MG63 (cell line): ENCODE measurements at places on chromosomes 1 and 21. TPM values are rescaled to one million over a fixed set of nuclear protein-coding genes. Genes with fewer than 3 reads are reported as not detected.
A peak's percentile ranks its signal among the peaks of the same experiment; 100 is the strongest.

OR2T33 gene
- not detected in 2 replicates for total RNA-seq

ATP8B2 gene
- total RNA-seq, result 58.1 and 74.8 TPM in 2 replicates

FCRL1 gene
- not detected in 2 replicates for total RNA-seq

SHISA4 gene
- 13.6 and 28.8 TPM in 2 replicates for total RNA-seq

SLFNL1 gene
- total RNA-seq, result not detected in 2 replicates

DNA sequence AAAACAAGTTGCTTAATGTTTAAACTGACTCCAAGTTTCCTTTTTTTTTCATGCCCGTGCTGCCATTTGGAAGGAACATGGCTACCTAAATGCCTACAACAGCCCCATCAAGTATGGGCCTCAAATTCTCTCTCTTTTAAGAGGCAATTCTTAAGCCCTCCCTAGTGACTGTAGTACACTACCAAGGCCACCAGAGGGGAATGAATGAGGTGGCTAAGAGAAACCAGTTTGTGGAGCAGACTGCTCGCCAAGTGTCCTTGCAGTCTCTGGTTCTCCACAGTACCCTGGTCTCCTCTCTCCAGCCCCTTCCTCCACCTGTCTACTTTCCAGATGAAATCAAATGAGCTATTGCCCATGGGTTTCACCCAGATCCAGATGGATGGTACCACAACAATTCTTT is 1809.6 kb downstream of the BRINP3 start:
- DNase-seq, result peak; percentile 7

GRCh38 chr1:49199564-49199963 is 422.9 kb upstream of the BEND5 start:
- DNase-seq, result no peak

DNA sequence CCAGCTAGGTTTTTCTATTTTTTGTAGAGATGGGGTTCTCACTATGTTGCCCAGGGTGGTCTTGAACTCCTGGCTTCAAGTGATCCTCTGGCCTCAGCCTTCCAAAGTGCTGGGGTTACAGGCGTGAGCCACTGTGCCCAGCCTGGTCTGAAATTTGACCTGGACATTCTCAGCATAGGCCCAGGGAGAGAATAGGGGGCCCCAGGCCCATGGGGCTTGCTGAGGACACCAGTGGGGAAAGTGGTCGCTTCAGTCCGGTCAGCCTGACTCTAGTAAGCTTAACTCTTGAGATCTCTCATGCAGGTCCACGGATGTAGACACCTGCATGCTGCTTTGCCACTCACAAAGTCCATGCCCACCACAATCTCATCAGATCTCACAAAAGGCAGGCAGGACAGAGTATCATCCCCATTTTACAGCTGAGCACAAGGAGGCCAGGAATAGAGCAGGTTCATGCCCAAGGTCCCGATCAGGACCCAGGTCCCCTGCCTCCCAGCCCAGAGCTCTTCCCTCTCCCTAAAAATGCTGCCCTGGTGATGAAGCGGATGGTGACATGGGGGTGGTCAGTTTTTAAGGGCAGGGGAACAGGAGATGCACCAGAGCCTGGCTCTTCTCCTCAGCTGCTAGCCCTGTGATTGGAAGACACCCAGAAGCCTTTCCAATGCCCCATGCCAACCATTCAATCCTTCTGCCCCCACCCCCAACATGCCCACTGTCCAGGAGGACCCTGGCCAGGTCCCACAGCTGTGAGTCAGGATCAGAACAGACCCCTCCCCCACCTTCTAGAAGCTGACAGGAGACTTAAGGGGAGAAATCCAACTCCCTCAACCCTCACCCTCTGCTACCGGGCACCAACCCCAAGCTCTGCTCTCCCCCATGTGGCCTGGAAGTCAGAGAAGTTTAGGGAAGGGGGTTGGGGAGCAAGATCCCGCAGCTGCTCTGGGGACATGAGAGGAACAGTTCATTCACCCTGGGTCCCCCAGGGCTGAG is 1.8 kb downstream of the FHL3 start:
- DNase-seq, result peak; percentile 58

DNA sequence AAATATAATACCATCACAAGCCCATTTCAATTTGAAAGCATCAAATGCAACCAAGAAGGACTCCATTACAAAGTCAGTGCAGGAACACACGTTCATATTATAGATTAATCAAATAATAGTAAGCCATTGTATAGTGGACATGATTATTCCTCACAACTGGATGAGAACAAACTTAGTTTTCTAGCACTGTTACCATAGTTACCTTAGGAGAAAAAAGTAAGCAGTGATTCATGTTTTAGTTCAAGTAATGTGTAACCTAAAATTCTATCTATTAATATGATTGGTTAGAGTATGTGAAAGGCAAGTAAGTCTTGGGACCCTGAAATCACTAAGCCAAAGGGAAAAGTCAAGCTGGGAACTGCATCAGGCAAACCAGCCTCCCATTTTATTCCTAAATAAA is 15.2 kb downstream of the SSX2IP start:
- no peak for DNase-seq

DNA sequence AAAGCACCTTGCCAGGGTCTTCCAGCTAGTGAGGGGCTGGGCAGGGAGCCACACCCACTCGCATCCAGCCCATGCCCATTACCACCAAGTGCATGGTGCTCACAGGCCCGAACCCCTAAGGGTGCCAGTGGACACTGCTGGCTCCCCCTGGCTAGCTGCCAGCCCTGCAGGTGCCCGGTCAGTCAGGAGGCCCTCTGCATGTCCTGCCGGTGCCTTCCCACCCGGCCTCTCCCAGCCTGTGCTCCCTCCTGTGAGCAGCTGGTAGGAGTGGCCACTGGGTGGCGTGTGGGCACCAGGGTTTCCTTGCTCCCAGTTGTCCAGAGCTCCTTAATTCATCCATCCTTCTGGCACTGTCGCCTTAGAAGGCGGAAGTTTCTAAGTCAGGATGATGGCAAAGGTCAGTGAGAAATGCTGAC is 33.4 kb downstream of the QSOX1 start:
- DNase-seq, result peak; percentile 55

DNA sequence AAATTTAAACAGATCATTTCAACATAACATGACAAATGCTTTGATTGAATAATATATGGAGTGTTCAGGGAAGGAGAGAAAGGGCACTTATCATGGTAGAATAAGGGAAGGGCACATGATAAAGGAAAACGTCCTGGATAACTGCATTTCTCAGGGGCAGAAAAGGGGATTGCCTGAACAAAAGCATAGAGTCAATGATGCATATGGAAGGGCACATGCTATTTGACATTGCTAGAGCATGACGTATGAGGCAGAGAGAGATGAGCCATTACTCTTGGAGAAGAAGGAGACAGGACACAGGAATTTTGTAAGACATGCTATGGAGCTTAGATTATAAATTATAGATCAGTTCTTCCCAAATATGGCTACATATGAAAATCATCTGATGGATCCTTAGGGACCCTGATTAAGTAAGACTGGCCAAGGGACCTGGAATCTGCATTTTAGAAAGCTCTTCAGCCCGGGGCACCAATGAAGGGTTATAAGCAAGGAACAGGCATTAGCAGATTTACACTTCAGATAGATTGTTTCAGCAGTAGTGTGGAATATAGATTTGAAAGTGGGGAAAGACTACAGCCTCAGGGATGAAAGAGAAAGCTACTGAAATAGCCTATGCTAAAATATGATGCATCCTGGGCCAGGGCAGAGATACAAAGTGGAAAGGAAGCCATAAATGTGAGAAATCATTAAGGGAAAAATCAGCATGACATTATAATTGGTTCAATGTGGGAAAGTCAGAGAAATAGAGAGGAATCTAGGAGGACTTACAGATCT is 21.3 kb downstream of the FMO2 start:
- DNase-seq, result no peak

DNA sequence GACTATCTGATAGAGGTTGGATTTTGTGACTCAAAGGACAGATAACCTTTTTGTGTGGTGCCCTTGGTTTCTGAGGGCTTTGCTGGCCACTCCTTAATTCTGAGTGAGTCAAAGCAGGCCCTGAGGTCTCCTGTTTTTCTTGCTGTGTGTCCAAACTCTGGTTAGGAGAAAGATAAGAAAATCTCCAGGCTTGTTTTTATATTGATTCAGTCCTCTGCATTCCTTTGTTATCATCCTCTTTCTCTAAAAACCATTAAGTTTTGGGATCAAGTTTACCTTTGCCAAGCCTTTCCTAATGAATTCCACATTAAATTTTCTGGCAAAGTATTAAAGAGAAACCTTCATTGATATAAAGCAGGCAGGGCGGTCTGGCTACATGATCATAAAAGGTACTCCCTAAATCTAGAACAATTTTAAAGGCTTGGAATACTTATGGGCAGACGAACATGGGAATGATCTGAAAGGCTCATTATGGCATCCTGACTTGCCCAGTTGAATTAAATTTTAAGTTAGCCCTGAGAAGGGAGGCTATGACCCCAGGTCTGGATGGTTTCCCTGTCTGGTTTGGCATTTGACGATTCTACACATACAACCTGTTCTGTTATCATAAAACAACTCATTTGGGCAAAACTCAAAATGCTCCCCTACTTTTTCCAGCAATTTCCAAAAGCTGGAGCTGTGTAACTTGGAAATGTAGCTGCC is 20.8 kb downstream of the ZBTB8B start:
- DNase-seq, result no peak

DNA sequence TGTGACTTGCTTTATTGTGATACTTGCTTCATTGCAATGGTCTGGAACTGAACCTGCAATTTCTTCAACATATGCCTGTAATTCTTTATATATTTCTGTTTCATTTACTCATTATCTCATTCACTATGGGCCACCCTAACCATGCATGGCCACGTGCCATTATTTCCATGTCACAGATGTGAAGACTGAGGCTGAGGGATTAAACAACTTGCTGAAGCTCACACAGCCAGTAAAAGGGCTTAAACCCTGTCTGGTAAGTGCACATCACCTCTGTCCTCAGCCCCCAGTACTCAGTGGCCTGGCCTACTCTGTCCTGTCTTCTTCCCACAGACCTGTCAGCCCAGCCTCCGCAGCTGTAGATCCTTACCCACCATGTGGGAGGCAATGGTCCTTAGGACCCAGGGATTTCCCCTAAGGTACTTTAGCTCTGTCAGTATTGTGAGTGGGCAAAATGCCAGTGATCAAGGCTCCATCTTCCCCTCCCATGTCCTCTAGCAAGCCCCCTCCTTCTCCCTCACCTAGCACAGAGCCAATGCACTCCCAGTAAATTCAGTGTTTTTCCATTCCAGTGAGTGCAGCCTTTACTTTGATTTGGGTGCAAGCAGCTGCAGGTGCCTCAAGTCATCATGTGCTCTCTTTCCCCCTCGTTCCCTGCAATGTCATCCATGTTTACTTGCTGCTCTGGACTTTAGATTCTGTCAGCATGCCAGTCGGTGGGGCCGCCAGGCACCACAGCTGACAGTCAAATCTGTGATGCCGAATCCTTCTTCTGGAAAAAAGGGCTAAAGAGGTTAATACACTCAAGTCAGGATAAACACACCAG is 228.2 kb upstream of the PROX1 start:
- no peak for DNase-seq

- no peak for DNase-seq
Measured at GRCh38 chr1:29626726-29627125, 390.4 kb downstream of the PTPRU start.

- DNase-seq, result no peak
Measured at GRCh38 chr1:65149351-65150107, 1.5 kb downstream of the AK4 start.

- no peak for DNase-seq
Measured at GRCh38 chr1:30414851-30415165, 308.6 kb downstream of the MATN1 start.

GRCh38 chr1:63005812-63006211 is 221.9 kb downstream of the ATG4C start:
- DNase-seq, result no peak
